NCI-H460 (cell line): ENCODE measurements at places on chromosomes 1 and 21. TPM values are rescaled to one million over a fixed set of nuclear protein-coding genes. Genes with fewer than 3 reads are reported as not detected.

DNA sequence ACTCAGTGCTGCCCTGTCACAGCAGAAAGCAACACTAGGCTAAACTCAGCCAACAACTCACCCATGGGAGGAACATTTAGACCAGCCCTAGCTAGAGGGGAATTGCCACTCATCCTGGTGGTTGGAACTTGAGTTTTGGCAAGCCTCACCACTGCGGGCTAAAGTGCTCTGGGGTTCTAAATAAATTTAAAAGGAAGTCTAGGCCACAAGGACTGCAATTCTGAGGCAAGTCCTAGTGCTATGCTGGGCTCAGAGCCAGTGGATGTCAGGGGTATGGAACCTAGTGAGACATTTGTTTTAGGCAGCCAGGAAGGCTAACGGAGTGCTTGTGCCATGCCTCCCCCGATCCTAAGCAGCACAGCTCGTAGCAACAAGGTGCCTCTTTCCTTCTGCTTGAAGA, 78.0 kb downstream of the RGS13 start:
- DNase-seq: no peak

DNA sequence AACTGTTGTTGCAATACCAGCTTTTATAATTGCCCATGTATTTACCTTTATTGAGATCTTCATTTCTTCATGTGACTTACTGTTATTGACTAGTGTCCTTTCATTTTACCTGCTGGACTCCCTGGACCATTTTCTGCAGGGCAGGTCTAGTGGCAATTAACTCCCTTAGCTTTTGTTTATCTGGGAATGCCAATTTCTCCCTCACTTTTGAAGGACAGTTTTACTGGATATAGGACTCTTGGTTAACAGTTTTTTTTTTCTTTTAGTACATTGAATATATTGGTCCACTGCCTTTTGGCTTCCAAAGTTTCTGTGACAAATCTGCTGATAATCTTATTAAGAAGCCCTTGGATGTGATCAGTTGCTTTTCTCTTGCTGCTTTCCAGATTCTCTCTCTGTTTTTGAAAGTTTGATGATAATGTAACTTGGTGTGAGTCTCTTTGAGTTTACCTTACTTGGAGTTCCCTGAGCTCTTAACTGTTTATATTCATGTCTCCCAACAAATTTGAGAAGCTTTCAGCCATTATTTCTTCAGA, 56.9 kb downstream of the COL18A1 start:
- DNase-seq: no peak

GRCh38 chr1:35605071-35605866, 32.2 kb downstream of the TFAP2E start:
- DNase-seq: no peak

DNA sequence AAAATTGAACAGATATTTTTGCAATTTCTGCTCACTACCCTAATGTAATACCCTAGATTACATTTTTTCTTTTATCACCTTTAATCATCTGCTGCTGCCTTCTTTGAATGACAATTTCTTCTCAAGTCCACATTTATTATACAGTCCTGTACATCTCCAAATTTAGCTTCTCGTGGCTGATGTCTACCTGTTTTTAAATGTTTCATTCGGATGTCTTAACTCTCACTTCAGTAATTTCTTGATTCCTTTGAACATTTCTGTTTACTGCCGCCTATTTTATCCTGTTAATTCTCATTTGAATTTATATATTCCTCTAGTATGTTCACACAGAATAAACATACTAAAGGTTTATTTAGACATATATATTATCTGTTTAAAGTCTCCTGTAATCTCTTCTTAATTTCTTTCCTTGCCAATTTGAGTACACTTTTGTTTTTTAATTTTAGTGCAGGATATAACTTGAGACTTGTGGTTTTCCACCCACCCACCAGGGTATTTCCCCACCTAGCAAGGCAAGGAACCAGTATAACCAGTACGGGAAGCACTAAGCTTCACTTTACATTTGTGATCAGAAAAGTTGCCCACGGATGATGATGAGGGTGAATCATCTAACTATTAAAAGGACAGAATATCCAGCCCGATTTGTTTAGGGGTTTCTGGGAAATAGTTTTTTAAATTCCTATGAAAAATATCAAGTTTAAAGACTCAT, 12.7 kb downstream of the INSL5 start:
- no peak for DNase-seq

GRCh38 chr1:61085206-61085982, 3.0 kb downstream of the NFIA start:
- DNase-seq: no peak

DNA sequence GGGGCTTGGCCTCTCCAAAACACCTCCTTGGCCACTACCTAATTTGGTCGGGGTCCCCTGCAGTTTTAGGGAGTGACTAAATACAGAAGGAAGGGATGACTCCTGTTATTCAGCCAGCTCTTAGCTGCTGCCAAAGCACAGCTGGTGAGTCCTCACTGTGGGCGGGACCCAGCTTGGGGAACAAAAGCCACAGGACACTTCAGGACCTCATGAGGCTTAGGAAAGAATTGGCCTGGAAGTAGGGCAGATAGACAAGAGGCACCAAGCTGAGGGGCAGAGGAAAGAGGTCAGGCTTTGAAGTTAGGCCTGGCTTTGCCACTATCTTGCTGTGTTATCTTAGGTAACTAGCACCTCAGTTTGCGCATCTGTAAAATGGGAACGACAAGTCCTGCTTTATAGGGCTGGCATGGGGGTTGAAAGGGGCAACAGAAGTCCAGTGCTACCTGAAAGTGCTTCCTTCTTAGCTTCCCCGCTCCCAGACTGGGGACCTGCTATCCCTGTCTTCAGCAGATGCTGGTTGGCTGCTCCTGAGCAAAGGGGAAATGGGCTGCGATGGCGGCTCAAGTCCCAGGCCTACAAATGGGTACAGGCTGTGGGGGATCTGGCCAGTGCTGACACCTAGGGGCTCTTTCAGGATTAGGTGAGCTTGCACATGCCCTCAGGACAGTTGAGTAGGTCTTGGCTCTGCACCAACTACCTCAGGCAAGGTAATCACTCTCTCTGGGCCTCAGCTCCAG, 15.7 kb downstream of the IFI6 start:
- no peak for DNase-seq

The FHL3 gene
- 0.92 and 1.2 TPM in 2 replicates for total RNA-seq
